ENCODE measurements at places on chromosomes 11 and 22.

- DNase-seq = no peak
These were observed 70.5 kb downstream of the JAM3 start for GRCh38 chr11:134139303-134139872.

- no peak for DNase-seq
These were observed 29.1 kb upstream of the DLAT start for GRCh38 chr11:111996129-111996528.

DNA sequence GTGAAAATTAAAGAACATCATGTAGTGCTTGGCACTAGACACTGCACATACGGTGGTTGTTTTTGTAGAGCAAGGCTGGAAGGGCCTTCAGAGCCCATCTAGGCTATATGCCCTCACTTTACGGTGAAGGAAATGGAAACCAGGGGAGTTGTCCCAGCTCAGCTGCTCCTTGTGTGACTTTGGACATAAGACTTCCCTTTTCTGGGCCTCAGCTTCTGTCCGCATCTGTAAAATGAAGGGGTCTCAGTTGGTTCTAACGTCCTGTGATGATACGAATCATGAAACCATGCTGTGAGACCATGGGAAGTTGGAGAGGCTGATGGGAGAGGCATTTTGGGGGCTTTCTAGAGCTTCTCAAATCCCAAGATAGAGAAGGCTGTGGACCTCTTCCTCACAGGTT lies 4.7 kb downstream of the KCNE3 start:
- no peak for DNase-seq

DNA sequence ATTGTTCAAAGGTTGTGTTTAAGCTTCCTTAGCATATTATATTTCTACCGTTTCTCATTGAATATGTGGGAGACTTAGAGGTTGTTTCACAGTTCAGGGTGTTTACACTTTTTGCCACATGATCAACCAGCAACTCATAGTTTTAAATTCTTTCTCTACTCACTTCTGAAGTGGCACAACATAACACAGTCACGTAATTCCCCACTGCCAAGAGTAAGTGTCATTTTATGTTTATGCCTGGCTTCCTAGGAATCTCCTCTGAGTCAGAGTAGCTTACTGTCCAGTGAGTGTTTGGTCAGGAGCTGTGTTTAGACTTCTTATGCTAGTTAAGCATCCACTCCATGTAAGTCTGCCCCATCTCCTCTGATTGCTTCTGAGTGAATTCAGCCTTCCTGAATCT lies 520.8 kb upstream of the KIRREL3 start:
- DNase-seq = peak; percentile 21

GRCh38 chr22:33044112-33044511 lies 14.1 kb downstream of the SYN3 start:
- DNase-seq = no peak

- DNase-seq = no peak
These were observed 101.0 kb upstream of the NNMT start for GRCh38 chr11:114195151-114195550.

- DNase-seq = no peak
These were observed 37.5 kb downstream of the BIRC2 start for GRCh38 chr11:102384419-102385079.

DNA sequence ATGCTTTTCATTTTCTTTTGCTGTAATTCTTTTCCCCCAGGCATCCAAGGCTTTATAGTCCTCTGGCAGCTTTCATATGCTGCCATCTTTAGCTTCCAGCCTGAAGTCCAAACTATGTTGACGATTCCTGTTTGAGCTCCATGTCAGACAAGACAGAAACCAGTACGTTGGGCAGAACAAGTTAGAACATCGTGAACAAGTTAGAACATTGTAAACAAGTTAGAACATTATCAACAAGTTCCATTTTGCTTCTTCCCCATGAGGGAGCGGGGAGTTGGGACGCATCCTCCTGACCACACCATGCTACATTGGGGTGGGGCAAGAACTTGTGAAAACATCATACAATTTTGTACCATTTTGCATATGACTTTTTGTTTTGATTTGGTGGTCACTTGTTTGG lies 23.9 kb downstream of the GLB1L2 start:
- DNase-seq = no peak

GRCh38 chr22:26656891-26657851 lies at the start of gene MIAT:
Gene MIAT, plus strand, starts transcription at chr22:26657588.
- DNase-seq = peak; percentile 22

GRCh38 chr11:121839781-121840180 lies 276.2 kb downstream of the BLID start:
- DNase-seq = no peak

- no peak for DNase-seq
These were observed 79.9 kb upstream of the DRD2 start for GRCh38 chr11:113555071-113555619.

- DNase-seq = no peak
These were observed 49.6 kb upstream of the SLC35C1 start for GRCh38 chr11:45755281-45755859.

DNA sequence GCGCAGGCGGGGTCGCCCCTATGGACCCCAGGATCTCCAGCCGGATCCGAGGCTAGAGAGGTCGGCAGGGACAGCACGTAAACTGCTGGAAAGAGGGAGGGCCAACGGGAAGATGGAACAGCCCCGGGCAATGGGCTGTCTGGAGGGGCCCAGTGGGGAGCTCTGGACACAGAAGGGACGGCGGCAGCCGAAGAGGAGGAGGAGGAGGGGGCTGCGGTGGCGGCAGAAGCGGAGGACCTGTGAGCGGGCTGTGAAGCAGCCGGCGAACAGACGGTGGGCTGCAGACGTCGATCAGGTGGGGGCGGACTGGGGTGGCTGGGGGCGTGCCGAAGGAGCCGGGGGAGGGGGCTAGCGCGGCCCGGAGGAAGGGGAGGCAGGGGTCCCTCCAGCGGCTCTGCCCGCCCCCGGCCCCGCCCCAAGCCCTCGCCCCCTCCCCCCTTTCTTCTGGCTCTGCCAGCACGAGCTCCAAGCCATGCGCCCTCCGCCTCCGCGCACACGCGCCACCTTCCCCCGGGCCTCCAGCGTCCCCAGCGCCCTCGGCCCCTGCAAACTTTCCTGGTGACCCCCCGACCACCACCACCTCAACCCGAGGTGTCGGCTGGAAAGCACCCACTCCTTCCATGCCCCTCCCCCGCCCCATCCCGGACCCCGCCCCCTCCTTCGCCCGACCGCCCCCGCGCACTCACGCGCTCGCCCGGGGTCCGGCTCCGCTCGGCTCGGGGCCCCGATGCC lies 432 bp downstream of the TNKS1BP1 start:
- DNase-seq = no peak

DNA sequence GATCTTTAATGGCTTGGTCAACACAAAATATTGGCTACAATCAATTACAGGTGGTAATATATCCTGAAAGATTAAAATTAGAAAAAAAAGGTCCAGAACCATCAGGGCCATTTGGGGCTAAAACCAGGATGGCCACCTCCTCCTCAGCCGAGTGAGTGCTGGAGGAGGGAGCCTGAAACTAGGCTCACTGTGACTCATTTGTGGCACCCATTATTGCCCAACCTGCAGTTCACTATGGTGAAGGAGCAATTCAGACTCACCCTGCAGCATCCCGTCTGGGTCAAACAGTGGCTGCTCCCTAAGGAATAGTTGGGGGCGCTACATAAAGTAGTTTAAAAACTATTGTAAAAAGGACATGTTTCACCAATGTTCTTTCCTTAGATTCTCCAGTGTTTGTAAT lies 60.7 kb downstream of the GLYATL1 start:
- DNase-seq = no peak

GRCh38 chr11:92738276-92738675 lies 231.2 kb upstream of the MTNR1B start:
- DNase-seq = no peak

GRCh38 chr11:80107415-80107814 lies 666.6 kb upstream of the TENM4 start:
- no peak for DNase-seq

GRCh38 chr22:44351685-44352377 lies 39.1 kb upstream of the SHISAL1 start:
- DNase-seq = peak; percentile 82

- DNase-seq = peak; percentile 33
These were observed 388.2 kb downstream of the TMEM135 start for GRCh38 chr11:87425943-87426342.

DNA sequence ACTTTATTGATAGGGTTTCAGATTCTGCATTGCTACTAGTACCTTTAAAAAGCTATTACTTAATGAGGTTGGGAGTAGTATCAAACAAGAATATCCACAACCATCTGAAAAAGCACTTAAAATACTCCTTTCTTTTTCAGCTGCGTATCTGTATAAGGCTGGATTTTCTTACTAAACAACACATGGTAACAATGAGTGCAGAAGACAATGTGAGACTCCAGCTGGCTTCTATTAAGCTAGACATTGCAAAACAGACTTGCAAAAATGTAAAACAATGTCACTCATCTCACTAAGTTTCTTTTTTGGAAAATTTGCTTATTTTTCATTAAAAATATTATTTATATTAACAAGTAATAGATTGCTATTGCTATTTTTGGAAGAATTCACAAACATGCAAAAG lies 132.6 kb downstream of the WNT11 start:
- no peak for DNase-seq

DNA sequence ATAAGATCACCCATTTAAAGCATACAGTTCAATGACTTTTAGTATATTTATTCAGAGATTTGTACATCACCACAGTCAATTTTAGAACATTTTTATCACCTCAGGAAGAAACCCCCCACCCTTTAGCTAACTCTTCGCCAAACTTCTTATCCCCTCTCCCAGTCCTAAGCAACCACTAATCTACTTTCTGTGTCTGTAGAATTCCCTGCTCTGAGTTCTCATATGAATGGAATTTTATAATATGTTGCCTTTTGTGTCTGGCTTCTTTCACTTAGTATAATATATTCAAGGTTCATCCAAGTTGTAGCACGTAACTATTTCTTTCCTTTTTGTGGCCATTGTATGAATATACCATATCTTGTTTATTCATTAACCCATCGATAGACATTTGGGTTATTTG lies 3.6 kb downstream of the ANKRD13D start:
- no peak for DNase-seq

DNA sequence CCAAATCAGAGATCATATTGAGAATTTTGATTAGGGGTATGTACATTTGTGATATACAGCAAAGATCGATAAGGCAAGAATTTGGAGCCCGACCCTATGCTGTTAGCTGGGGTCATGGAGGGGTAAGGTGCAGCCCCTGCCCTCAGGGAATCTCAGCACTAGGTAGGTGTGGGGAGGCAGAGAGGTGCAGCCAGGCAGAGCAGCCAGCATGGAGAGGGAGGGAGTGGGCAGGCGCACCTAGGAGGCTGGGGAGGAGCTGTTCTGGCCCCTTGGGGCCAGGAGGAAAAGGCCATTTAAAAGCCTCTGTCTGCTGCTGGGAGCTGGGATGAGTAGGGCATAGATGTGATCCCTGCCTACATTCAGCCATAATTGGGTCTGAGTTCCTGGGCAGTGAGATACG lies 293.0 kb downstream of the TBC1D22A start:
- no peak for DNase-seq

- peak; percentile 59 for DNase-seq
These were observed 12.4 kb upstream of the KLHL35 start for GRCh38 chr11:75445315-75445953.

- DNase-seq = peak; percentile 22
These were observed 117.2 kb upstream of the IGLL5 start for GRCh38 chr22:22770280-22770871.

DNA sequence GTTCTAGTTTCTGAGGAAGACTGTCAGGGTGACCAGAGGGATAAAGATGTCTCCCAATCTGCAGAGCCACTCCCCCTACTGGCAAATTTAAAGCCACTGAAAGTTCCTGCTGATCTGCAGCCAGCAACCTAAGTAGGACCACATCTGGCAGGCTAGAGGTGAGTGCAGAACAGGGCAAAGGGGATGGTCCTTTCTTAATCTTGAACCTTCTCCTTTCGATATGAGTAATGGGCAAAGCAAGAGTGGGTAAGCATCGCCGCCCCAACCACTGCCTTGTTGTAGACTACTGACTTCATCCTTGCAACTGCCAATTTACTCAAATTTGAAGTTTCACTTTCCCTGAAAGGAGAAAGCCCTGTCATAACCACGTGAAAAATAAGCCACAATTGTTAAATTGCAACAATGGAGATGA lies 30.7 kb downstream of the SCUBE2 start:
- DNase-seq = no peak

GRCh38 chr11:18706330-18707243 lies 8.0 kb downstream of the TMEM86A start:
- DNase-seq = no peak

DNA sequence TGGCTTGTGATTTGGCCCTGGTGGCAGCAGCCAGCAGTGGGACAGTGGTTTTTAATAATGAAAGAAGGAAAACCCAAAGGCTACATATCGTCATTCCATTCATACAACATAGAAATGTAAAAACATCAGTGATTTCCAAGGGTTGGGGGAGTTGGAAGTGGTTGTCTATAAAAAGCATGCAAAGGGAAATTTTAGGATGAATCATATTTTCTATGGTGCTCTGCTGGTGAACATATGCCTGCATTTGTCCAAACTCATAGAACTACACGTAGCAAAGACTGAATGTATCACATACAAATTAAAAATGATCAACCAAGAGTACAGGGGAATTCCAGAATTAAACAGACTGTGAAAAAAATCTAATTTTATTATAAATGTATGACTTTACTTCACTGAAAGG lies 11.1 kb downstream of the OR5B3 start:
- DNase-seq = no peak

DNA sequence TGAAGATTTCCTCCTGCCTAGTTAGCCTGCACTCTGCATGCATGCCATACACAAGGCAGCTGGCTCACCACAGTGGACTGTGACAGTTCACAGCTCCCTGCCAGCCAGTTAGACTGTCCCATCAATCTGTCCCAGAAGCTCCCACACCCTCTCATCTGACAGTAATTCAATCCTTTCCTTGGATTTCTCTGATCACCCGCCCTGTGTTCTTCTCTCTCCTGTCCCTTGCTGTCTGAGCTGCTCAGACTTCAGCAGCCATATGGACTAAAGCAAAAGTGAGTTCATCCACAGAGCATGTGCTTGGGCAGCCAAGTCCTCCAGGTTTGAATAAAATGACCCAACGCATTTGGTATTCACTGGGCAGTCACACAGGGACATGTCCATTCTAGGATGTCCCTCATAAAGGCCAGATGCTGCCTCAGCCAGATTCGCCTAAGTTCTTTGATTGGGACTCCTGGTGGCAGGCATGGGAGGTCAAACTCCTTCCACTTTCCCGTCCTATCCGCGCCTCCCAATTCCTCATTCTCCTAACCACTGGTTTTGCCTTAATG lies 54.5 kb upstream of the ZBTB44 start:
- DNase-seq = no peak

DNA sequence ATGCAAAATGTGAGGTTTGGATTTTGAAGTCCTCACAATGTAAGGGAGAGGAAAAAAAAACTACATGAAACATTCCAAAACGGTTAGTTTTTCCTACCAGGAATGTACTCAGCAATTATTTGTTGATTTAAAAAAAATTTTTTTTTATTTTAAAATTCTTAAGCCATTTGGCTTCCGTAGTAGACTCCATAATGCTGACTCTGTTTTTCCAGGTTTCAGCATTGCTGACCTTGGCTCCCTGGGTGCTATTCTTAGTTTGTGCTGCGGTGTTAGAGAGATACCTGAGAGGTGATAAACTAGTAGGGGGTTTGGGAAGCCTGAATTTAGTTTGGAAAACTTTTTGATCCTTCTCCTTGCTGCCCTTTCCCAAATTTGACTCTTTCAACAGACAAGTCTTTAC lies 10.6 kb downstream of the STT3A start:
- no peak for DNase-seq

- DNase-seq = no peak
These were observed 11.7 kb upstream of the SOX10 start for GRCh38 chr22:37996079-37996478.
